ENCODE measurements at places on chromosomes 16 and 17. TPM values are rescaled to one million over a fixed set of nuclear protein-coding genes. Genes with fewer than 3 reads are reported as not detected.

DNA sequence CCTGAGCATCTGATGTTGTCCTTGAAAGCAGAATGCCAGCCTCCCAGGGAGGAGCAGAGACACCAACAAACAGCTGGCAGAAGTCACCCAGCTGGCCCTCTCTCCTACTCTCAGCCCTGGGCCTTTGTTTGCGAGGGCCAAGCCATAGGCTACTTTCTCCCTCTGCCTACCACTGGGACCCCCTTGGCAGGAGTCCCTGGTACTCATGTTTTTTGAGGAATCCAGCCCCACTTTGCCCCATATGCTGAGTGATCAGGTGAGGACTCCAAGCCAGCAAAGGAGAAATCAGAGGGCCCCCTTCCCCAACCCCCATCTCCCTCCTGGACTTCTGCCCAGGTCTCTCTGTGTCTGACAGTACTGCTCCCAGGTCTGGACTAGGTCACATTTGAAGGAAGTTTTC, 121.9 kb downstream of the USP31 start:
- no peak for DNase-seq

DNA sequence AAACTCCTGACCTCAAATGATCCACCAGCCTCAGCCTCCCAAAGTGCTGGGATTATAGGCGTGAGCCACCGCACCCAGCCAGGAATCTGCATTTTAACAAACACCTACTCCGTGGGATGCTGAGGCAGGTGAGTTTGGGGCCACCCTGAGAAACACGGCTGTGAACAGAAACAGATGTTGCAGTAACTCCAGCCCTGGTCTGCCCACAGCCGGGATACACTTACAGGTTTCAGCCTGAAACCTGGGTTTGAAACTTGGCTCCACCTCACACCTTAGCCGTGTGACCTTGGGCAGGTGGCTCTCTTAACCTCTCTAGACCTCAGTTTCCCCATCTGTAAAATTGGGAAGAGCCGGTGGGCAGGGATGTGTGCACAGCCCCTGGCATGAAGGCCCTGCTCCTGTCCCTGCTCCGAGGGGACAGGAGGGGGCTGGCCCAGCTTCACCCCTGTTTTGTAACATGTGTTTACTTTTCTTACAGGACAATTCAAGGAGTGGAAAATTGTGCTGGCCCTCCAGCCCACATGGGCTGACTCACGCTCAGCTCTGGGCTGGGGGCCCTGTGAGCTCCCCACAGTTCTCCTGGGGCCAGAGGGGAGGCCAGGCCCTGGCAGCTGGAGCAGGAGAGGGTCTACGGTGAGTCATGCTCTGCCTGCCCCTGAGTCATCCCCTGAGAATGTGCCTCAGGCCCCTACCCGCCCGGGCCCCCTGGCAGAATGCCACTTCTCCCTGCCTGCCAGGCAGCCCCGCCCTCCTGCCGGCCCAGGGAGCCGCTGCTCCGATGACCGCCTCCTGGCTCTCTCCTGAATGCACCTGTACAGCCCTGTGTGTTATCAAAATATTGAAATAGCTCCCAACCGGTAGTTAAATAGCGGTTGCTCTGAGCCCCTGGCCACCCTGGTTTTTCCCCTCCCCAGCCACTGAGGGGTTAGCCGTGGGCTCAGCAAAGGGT, 7.7 kb upstream of the PPL start:
- DNase-seq = peak; percentile 97

DNA sequence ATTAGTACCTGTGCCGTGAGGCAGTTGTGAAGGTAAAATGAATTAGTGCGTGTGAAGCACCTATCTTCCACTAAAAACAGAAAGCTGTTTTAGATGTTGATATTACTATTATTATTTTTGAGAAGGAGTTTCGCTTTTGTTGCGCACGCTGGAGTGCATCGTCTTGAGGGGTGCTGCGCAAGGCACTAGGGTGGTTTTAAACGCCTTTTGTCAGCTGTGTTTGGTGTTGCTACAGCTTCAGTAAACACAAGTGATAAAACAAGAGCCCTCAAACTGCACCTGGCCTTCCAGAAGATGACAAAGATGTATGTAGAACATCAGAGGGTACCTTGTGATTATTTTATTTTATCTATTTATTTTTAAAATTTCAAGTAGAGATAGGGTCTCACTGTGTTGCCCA, 38.2 kb downstream of the PLCG2 start:
- DNase-seq = no peak

GRCh38 chr17:32917842-32918241, 10.1 kb upstream of the TMEM98 start:
- DNase-seq = no peak

DNA sequence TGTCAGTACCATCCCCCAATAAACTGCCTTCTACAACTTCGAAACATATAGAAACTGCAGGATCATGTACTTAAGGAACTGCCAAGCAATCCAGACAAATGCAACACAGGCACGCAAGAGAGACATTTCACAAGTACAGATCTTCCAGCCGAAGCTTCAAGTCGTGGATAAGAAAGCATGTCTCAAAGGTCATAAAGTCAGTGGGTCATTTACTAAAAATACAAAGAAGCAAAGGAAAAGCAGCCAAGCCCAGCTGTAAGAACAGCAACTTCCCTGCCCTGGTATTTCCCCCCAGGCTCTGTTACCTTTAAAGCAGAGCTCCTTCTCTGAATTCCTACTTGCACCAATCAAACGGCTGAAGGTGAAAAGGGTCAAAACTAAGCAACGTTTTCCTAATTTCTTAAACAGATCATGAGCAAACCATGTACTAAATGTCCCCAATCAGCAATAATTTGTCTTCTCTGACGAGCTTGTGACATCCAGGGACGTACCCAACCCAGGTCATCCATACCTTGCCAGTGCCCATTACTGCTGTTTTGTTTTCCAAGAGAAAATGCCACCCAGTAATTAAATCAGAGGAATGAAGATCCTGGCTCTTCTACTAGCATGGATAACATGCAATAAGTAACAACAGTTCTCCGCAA, 1.7 kb downstream of the AKTIP start:
- DNase-seq = no peak

DNA sequence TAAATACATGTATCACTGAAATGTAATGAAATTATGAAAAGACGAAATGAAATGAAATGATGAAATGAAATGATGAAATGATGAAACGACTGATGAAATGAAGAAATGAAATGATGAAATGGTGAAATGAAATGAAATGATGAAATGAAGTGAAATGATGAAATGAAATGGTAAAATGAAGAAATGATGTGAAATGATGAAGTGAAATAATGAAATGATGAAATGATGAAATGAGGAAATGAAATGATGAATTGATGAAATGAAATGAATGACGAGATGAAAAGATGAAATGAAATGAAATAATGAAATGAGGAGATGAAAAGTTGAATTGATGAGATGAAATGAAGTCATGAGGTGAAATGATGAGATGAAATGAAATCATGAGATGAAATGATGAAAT, 594.7 kb downstream of the TP53TG3F start:
- DNase-seq = no peak

The GAST gene
- not detected for total RNA-seq

DNA sequence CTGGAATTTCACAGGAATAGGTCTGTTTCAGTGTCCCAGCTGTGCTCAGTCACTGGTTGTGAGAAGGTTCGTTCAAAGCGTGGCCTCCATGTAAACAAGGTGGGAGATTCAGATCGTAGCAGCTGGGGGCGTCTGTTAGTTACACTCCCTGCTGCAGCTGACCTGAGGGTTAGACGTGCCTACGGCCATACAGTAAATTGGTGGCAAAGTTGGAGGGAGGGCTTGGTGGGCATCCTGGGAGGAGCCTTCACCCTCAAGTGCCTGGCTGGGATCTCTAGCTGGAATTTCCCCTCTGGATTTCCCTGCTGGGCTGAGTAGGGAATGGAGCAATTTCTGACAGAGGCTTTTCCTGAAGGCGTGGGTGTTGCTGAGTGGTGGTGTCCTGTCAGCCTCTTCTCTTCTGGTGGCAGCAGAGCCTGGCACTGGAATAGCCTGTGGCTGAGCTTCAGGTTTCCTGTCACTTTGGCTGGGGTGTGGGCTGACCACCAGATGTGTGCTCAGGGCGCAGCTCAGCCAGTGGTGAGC, 6.4 kb downstream of the FCSK start:
- DNase-seq = peak; percentile 39

The PLA2G10 gene
- total RNA-seq = not detected

The KRTAP3-1 gene
- not detected for total RNA-seq

DNA sequence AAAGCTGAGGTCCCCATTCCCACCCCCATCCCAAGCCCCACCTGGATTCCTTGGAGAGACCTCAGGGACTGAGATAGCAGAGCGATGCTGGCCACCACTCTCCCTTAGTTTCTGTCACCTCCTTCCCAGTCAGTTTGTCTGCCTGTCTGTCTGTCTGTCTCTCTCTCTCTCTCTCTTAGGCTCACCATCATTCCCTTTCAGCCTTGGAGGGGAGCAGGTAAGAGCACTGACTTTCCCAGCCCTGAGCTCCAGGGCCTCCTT, 5.9 kb downstream of the CD300LB start:
- DNase-seq = no peak

DNA sequence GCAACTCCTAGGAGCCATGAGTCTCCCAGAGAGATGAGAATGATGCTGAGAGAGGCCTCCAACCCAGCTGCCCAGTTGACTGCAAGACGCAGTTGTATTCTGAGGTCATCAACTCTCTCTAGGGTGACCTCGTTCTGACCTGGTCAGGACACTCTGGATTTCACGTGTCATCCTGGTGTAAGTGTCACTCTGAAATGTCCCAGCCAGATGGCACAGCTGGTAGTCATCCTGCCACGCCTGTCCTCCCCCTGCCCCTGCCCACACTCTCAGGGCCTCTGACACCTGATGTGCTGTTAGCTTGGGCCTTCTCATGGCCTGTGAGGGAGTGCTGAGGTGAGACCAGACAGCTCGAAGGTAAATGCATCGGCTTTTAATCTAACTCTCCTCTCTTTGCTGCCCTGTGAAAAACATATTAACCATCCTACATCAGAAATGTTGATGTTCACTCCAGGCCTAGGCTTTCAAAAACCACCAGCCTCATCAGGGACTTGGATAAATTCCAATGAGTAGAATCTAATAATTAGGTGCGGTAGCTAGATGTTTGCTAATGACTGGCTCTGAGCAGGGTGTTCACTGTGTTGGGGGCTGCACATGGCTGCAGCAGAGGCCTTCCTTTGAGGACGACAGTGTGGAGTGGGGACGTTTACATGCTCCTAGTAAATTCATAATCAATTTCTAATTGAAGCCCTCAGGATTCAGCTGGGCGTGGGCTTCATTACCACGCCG, 13.8 kb downstream of the MLYCD start:
- no peak for DNase-seq

DNA sequence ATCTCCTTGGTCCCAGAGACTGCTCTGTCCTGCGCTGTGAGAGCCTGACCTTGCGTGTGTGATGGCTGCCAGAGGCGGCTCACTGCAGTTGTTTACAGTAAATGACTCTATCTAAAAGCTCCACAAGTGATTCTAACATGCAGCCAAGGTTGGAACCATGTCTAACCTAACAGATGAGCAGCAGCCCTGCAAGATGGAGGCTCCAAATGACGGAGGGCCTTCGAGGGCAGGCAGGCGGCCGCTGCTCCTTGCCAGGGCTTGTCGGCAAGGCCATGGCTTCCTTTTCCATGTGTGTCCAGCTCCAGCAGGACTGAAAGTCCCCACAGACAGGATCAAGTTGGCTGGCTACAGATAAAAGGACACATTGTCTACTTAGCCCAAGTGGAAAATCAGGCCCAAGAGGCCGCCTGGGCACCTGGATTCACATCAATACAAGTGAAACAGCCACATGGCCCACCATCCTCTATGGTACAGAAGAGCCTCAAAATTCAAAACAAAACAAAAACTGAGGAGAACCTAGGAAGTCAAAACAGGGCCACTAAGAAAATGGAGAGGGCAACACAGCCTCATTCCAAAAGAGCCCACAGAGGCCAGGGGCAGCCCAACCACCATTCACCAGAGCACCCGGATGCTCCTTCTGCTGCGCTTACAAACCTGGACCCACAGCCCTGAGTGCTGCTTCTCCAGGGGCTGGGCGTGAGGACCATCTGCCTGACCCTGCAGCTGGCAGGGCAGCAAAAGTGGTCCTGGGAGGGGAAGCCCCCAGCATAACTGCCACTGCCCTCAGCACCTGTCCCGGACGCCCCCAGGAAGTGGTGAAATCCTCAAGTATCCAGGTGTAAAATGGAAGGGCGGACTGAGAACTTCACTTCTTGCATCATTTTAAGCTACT, 65.0 kb downstream of the AMFR start:
- no peak for DNase-seq

The BOLA2B gene
- total RNA-seq = 407 TPM

GRCh38 chr17:30316736-30317135, 17.1 kb downstream of the TMIGD1 start:
- no peak for DNase-seq

DNA sequence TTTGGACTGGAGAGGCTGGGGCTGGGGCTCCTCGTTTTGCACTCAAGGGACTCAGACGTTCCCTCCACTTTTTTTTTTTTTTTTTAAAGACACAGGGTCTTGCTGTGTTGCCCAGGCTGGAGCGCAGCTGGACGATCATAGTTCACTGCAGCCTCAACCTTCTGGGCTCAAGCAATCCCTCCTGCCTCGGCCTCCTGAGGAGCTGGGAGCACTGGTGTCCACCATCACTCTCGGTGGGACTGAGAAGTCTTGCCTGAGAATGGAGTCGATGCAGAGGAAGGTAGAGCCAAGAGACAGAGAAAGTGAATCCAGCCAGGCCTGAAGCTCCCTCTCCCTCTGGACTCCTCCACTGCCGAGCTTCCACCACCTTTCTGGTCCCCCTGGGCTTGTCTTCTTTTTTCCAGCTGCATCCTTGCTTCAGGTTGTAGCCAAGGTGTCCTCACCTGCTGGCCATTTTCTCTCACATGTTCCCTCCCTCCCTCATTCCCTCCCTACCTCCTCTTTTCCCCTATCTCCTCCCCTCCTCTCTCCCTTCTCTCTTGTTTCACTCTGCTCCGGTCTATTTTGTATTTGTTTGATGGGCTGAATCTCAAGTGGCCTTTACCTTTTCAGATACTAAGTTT, 233.8 kb downstream of the SNX29 start:
- no peak for DNase-seq

GRCh38 chr17:2050300-2051060, 4.4 kb upstream of the HIC1 start:
- peak; percentile 73 for DNase-seq

The EFCAB5 gene
- total RNA-seq = not detected

DNA sequence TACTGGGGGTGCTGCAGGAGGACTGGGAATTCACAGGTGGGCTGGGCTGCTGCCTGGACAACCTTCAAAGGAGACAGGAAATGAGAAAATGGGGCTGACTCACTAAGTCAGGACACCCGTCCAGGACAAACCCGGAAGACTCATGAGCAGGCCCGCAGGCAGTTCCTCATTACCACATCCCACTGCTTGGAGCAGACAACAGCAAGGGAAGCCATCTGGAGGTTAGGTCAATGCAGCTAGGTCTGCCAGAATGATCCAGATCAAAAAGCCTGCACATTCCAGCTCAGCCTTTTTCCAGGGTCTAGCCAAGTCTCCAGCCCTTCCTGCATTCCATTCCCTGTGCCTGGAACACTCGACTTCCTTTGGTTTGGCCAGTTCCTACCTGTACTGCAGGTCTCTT, 536.5 kb upstream of the CDH11 start:
- DNase-seq = peak; percentile 86

The SMIM22 gene
- not detected for total RNA-seq

GRCh38 chr17:64617125-64617780, 44.9 kb downstream of the SMURF2 start:
- peak; percentile 37 for DNase-seq

GRCh38 chr17:68349157-68349556, 57.9 kb downstream of the ARSG start:
- no peak for DNase-seq

GRCh38 chr17:77256710-77257109, 115.9 kb downstream of the SEC14L1 start:
- DNase-seq = no peak

GRCh38 chr17:57455063-57455914, 199.0 kb downstream of the MSI2 start:
- DNase-seq = peak; percentile 57

The SYCE1L gene
- total RNA-seq = not detected
